Fibroblast of the aortic adventitia (primary cell): ENCODE measurements at places on chromosomes 3 and 15.

- peak; percentile 98 for DNase-seq
Measured at GRCh38 chr3:195102609-195103467, 168.1 kb downstream of the XXYLT1 start.

DNA sequence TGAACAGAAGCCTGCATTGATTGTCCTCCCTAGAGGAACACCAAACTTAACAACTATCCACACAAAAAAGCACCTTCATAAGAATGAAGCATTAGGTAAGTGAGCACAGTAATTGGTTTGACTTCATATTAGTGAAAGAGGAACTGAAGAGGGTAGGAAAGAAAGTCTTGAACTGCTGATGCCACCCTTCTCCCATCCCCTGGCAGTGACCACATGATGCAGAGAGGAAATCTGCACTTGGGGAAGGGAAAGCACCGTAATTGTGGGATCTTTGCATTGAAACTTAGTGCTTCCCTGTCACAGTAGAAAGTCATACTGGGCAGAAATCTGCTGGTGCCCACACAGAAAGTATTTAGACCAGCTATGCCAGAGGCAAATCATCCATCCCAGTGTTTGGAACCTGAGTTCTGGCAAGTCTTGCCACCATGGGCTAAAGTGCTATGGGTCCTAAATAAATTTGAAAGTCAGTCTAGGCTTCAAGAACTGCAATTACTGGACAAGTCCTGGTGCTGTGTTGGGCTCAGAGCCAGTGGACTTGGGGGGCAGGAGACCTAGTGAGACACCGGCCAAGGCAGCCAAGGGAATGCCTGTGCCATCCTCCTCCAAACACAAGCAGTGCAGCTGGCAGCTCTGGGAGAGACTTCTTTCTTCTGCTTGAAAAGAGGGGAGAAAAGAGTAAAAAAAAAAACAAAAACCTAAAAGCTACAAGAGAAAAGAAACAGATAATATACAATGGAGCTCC, 63.6 kb downstream of the SLC15A2 start:
- no peak for DNase-seq

DNA sequence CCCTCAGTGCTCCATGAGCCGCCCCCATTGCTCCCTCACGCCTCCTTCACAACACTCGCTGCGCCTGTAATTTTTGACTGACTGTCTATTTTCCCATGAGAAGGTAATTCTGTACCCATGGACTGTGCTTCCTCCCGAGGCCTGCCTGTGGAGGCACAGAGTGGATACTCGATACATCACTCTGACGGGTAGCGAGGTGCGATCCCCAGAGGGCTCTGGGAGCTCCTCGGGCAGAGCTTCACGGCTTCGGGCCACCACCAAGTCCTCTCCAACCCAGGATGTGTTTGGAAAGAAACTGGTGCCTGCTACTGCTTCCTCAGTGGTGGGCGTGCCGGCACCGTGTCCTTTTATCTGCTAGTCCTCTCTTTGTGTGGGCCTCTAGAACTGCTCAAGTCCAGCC, 108.6 kb upstream of the DLG1 start:
- no peak for DNase-seq

- DNase-seq: no peak
Measured at GRCh38 chr15:93300796-93301195, 211.8 kb upstream of the RGMA start.

GRCh38 chr3:24145481-24145880, 200.4 kb downstream of the NR1D2 start:
- DNase-seq: peak; percentile 18

DNA sequence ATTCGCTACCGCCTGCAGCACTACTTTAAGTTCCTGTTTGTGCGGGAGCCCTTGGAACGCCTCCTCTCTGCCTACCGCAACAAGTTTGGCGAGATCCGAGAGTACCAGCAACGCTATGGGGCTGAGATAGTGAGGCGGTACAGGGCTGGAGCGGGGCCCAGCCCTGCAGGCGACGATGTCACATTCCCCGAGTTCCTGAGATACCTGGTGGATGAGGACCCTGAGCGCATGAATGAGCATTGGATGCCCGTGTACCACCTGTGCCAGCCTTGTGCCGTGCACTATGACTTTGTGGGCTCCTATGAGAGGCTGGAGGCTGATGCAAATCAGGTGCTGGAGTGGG, 995 bp downstream of the CHST14 start:
- DNase-seq: peak; percentile 27

DNA sequence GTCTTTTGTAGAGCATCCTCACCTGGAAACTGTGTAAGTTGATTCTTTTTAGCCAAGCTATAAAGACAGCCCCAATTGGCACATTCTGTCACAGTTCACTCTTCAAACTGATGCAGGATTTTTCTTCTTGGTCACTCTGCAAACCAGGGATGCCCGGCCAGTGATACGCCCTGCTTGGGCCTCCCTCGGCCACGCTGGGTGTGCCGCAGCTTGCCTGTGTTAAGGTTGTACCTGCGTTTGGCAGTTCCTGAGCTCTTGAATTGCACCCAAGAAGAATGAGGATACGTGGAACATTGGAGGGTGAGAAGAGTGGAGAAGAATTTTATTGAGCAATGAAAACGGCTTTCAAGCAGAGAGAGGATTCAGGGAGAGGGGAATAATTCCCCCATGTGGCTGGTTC, 49.9 kb downstream of the PSMD6 start:
- no peak for DNase-seq

- DNase-seq: no peak
Measured at GRCh38 chr3:47362701-47363100, 18.1 kb upstream of the PTPN23 start.

GRCh38 chr3:42578054-42578453, 3.7 kb downstream of the SEC22C start:
- DNase-seq: no peak

- DNase-seq: no peak
Measured at GRCh38 chr3:65037861-65038260, 350.1 kb upstream of the ADAMTS9 start.

GRCh38 chr15:65377105-65377975, 462 bp downstream of the IGDCC3 start:
- peak; percentile 8 for DNase-seq

- no peak for DNase-seq
Measured at GRCh38 chr3:187290503-187290902, 1.0 kb downstream of the MASP1 start.

DNA sequence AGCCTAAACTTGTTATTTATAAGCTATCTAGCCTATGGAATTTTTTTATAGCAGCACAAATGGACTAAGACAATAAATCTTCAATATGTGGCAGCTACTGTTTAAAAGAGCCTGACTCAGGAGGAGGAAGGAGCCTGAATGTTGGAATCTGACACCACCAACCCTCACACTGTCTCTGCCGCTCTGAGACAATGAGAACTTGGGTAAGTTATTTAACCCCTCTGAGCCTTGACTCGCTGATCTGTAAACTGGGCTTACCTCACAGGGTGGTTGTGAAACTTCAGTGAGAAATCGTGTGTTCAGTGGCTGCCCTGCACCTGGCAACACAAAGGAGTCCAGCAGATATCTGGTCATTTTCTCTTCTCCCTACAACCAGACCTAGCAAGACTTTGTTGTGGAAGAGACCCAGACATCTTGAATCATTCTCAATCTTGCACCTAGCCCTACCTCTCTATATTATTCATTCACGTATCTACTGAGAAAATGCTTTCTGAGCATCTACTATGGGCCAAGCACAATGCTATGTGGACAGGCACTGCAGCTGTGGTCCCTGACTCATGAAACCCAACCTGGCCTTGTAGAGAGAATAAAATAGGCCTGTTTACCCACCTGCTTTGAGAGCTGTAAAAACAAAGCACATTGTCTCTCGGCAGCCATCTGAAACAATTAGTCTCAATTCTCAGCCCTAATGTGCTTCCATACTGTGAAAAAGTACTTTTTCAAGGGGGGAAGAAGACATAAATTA, 81.9 kb upstream of the SLC25A36 start:
- no peak for DNase-seq

- DNase-seq: peak; percentile 36
Measured at GRCh38 chr3:177197727-177198460, 612 bp upstream of the TBL1XR1 start.

- no peak for DNase-seq
Measured at GRCh38 chr3:111906656-111907055, 47.6 kb downstream of the PHLDB2 start.

DNA sequence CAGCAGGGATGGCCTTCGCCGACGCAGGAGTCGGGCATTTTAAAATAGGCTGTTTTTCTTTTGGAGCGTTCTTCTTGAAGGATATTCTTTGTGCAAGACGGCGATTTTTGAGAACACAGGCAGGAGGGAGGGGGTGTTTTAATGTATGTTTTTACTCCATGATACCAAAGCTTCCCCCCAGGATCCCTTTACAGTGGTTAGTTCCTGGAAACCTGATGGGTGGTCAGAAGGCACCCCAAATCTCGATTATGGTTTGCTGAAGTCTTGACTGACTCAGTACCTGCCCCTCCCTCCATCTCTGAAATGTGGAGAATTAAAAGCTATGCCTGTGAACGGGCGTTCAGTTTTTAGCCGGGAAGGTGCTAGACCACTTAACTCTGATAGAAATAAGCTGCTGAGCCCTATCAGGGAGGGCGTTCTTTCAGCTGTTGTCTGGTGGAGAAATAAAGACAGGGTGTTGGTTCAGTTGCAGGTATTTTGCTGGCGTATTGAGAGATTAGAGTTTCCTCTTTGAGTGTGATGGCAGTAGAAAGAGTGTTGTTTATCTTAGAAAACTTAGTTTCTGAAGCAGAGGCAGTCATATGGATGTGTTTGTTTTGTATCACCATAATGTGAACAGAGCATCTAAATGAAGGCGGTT, 3.4 kb downstream of the IGF1R start:
- peak; percentile 64 for DNase-seq

- peak; percentile 86 for DNase-seq
Measured at GRCh38 chr3:152556731-152557254, 278.1 kb upstream of the P2RY1 start.

- DNase-seq: no peak
Measured at GRCh38 chr15:81929557-81929956, 116.3 kb downstream of the MEX3B start.

GRCh38 chr3:40655551-40655950, 130.8 kb downstream of the ZNF621 start:
- DNase-seq: no peak

DNA sequence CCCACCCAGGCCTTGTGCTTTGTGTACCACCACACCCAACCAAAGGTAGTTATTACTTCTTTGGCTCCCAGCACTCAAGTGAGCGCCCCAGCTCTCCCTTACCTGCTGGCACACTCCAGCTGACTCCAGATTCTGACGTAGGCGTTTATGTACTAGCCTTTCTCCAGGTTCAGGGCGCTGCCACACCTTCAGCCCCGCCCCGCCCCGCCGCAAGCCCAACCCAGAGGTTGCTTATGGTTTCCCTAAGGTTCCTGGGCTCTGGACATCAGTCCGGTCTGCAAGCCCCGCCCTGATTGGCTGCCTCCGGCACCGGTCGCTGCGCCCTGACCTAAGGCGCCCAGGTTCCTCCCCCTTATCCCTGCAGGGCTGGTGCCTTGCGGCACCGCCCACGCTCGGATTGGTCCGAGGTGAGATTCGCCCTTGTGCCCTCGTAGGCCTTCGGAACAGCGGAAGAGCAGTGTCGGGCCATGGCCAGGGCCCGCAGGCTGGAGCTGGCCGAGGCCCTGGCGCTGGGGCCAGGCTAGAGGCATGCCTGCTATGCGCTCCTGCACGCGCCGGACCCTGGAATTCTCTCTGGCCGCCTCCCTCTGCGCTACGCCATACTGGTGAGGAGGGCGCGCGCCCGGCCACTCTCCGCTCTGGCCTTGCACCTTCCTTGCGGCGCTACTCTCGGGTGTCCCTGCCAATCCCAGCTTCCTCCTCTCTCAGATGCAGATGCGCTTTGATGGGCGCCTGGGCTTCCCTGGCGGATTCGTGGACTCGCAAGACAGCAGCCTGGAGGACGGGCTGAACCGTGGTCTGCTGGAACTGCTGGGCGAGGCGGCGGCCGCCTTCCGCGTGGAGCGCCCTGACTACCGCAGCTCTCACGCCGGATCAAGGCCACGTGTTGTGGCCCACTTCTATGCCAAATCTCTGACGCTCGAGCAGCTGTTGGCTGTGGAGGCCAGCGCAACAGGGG, 19.8 kb upstream of the NUDT16 start:
- peak; percentile 32 for DNase-seq

GRCh38 chr3:123781571-123782275, 102.4 kb downstream of the MYLK start:
- no peak for DNase-seq

DNA sequence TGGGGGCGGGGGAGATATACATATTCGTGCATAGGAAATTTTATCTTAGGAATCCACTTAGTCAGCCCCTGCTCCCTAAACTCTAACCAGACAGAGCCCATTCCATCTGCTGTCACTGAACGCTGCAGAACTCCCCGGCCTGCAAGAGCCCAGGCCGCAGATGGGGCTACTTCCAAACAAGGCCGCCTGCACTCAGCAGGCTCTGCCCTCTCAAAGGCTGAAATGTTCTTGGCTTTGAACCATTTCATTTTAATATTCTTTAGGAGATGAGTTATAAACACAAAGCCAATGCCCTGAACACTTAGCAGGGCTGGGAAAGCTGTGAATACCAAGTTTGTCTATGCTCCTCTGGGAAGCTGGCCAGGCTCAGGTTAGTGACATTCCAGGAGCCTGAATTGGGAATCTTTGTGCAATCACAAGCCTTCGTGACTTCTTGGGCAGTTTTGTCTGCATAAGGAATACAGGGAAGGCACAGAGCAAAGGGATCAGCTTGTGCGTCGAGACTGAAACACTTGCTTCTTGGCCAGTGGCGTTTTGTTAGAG, 65.0 kb downstream of the SYNM start:
- peak; percentile 72 for DNase-seq

- no peak for DNase-seq
Measured at GRCh38 chr15:67114846-67115585, 49.6 kb downstream of the SMAD3 start.

- DNase-seq: no peak
Measured at GRCh38 chr3:127669541-127670228, 3.1 kb upstream of the ABTB1 start.

DNA sequence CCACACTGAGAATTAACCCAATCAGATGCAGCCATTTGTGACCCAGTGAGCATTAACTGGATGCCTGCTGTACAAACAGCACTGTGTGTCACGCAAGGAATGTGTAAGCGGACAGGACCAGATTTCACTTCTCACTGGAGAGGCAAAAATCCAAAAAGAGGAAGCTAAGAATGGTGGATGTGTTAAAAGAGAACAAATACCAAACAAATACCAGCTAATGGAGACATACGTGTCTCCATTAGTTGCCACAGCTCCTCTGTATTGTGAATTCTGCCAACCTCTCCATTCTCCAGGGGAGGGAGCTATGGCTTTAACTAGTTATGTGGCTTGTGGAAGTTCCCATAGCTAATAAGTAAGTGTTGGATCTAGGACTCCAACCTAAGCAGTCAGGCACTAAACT, 2.6 kb downstream of the LTF start:
- DNase-seq: peak; percentile 34

DNA sequence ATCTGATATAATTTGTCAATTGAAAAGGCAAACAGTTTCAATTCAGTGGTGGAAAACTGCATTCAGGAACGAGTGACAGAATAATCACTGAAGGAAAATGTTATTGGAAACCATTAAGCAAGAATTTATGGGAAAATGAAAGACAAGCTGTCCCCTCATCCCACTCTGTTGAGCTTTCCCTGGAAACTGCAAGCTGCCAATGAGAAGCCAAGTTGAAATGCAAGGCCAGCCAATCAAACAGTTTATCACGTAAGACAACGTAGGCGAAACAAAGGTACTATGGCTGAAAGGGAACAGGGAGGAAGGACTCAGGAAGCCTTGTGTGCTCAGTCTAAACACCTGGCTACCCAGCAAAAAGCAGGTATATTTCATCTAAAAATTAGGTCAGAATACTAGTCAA, 187.9 kb upstream of the ATP10A start:
- no peak for DNase-seq
